ENCODE measurements at places on chromosomes 6 and 20. TPM values are rescaled to one million over a fixed set of nuclear protein-coding genes. Genes with fewer than 3 reads are reported as not detected.

The ANKEF1 gene
- 1.8 TPM for total RNA-seq

The LIME1 gene
- 6.8 TPM for total RNA-seq

The IYD gene
- not detected for total RNA-seq

The ELOVL5 gene
- 39.5 TPM for total RNA-seq

The SLC35F1 gene
- total RNA-seq, result 6.3 TPM

The LAMA2 gene
- total RNA-seq, result 320 TPM

The C2 gene
- total RNA-seq, result 0.51 TPM

The TTK gene
- total RNA-seq, result 16.6 TPM

The MUCL3 gene
- not detected for total RNA-seq

The MRAP2 gene
- 32.9 TPM for total RNA-seq

The TPX2 gene
- total RNA-seq, result 19.6 TPM

The BTN1A1 gene
- not detected for total RNA-seq

The LY6G6F gene
- 0.82 TPM for total RNA-seq

The CDKAL1 gene
- 36.5 TPM for total RNA-seq

The PNPLA1 gene
- not detected for total RNA-seq

The MCHR2 gene
- not detected for total RNA-seq

The PCK1 gene
- 0.72 TPM for total RNA-seq

The OR12D3 gene
- not detected for total RNA-seq

The RNF144B gene
- 41.2 TPM for total RNA-seq

The KIAA0408 gene
- total RNA-seq, result 33.1 TPM

The APOBEC2 gene
- 552 TPM for total RNA-seq

The MROH8 gene
- 10.5 TPM for total RNA-seq

The FILIP1 gene
- total RNA-seq, result 71.9 TPM

The SAMD10 gene
- total RNA-seq, result 2.6 TPM

The LTA gene
- not detected for total RNA-seq

The OTOR gene
- total RNA-seq, result 0.21 TPM

The ZNF334 gene
- total RNA-seq, result 6.7 TPM

The TRAPPC3L gene
- total RNA-seq, result 0.31 TPM

The COL9A1 gene
- 4.2 TPM for total RNA-seq

The PNLDC1 gene
- 0.82 TPM for total RNA-seq

The ARG1 gene
- 0.92 TPM for total RNA-seq

The PBOV1 gene
- not detected for total RNA-seq

The PI3 gene
- not detected for total RNA-seq

The TEAD3 gene
- 19.4 TPM for total RNA-seq

The FAM83C gene
- 2.2 TPM for total RNA-seq

The TDRD6 gene
- total RNA-seq, result 1.4 TPM

The FAM209B gene
- total RNA-seq, result not detected

The PRSS16 gene
- 1.6 TPM for total RNA-seq

The LPIN3 gene
- 11.0 TPM for total RNA-seq

The RSPH4A gene
- 0.62 TPM for total RNA-seq

The MEI4 gene
- 0.31 TPM for total RNA-seq

The GSTA2 gene
- total RNA-seq, result not detected

The KIF6 gene
- total RNA-seq, result 2.4 TPM

The HCRTR2 gene
- total RNA-seq, result not detected

The SGK1 gene
- 59.6 TPM for total RNA-seq

All from tongue (tissue), 3 donors.